ENCODE measurements at places on chromosomes 5 and 9.

- DNase-seq = no peak
These were observed 343.2 kb downstream of the DMAC1 start for GRCh38 chr9:7456377-7456776.

- DNase-seq = no peak
These were observed 83.1 kb downstream of the TEX10 start for GRCh38 chr9:100269656-100270055.

- no peak for DNase-seq
These were observed 26.0 kb downstream of the GPBP1 start for GRCh38 chr5:57199866-57200265.

- no peak for DNase-seq
These were observed 416.4 kb upstream of the CD180 start for GRCh38 chr5:67612961-67613360.

DNA sequence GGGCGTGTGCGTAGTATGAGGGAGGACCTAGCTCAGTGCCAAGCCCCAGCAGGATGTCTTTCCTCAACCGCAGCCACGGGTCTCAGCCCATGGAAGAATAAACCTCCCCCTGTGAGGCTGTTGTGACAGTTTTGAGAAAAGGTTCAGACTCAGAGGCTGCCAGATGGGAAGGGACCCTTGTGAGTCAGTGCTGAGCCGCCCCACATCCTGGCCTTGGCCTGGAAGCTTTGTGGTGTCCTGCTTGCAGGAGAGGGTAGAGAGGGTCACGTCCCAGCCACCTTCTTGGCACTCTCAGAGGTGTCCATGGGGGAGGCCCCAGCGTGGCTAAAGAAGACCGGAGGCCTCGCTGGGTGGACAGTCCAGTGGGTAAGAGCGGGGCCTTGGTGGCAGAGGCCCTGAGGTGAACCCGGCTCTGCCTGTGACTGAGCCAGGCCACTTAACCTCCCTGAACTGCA is 2.8 kb downstream of the GRHPR start:
- DNase-seq = no peak

DNA sequence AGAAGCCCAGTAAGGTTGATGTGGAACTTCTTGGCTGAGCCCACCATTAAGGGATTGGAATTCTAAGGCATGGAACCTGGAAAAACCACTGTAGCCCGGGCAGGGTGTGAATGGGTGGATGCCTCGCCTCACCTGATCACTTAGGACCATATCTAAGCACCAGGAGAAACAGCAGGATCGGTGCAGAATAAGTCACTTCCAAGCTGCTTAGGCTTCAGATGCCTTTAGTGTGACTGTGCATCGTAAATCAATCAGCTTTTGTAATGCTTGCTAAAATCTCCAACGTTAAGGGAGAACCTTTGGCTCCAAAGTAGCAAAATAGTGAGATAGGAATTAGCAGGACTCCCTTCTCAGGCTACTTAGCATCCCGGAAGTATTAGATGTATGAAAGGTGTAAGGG is 103.9 kb upstream of the MEGF10 start:
- no peak for DNase-seq

- no peak for DNase-seq
These were observed 709 bp upstream of the SH3PXD2B start for GRCh38 chr5:172455087-172455381.

- DNase-seq = no peak
These were observed 166.0 kb downstream of the ADAMTS12 start for GRCh38 chr5:33725806-33726205.

DNA sequence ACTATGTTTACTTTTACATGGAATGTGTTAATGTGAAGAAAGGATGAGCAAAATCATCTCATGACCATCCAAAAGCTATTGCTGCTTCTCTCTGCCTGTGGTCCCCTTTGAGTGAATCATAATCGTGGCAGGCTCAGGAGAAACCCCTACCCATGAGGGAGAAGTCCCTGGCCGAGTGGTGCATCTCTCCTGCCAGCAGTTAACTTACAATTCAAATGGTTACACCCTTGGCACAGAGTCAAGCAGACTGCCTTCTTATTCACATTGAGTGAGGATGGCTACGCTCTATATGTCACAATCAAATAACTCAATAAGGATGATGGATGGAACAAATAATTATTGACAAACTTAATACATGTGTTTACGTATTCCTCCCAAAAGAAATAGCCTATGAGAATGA is 179.1 kb downstream of the FGF1 start:
- DNase-seq = no peak

Measured in C1 segment of cervical spinal cord (tissue), 14 donors.